Upper lobe of right lung (tissue), 1 donor: ENCODE measurements at places on chromosomes 4 and X. TPM values are rescaled to one million over a fixed set of nuclear protein-coding genes. Genes with fewer than 3 reads are reported as not detected.

SCD5 gene
- 20.6 TPM for total RNA-seq

SORCS2 gene
- 7.2 TPM for total RNA-seq

MAGEA8 gene
- total RNA-seq, result not detected

MAMLD1 gene
- total RNA-seq, result 5.0 TPM

RAB39B gene
- total RNA-seq, result 0.75 TPM

LRAT gene
- 1.1 TPM for total RNA-seq

CYTL1 gene
- 11.5 TPM for total RNA-seq

YIPF7 gene
- not detected for total RNA-seq

TLR2 gene
- 94.0 TPM for total RNA-seq
